Hematopoietic multipotent progenitor cell treated with erythropoietin and hydrocortisone succinate and interleukin-3 and kit ligand, for 8 days (in vitro differentiated cells): ENCODE measurements at places on chromosomes 16 and 17.

DNA sequence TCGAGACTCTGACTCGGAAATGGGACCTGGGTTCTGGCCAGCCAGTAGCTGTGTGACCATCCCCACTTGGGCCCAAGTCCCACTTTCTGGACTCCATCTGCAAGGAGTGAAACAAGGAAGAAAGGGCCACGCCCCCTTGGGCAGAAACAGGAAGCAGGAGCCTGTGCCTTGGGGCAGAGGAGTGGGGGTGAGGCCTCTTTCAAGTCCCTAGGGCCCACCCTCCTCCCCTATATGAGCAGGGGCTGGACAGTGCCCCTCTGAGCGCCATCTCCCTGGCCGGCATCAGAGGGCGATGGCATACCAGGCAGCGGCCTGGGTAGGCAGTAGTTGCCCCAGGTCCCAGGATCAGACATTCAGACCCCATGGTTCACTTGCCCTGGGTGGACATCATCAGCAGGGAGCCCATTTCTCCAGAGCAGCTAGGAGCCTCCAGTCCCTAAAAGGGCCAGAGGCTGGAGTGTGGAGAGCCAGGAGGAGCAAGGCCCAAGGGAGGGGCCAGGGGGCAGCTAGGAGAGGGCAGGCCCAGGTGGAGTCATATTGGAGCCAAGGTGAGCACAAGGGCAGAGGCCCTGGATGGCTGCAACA, 7.1 kb downstream of the BCAR1 start:
- no peak for DNase-seq

DNA sequence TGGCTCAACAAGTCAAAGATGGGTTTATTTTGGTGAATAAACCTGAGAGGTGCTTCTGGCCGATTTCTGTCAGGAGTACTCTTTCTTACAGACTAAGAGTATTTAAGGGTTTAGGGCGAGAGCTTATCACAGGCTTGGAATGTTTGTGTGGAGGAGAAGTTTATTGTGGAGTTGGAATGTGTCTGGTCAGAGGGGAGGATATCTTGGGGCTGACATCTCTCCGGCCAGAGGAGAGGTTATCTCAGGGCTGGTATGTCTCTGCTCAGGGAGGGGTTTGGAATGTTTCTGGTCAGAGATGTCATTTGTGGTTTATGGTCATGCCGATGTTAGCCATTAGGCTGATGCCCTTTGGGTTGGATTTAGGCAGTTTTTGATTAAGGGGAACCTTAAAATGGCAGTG, 236.4 kb upstream of the EEF2KMT start:
- DNase-seq = no peak

DNA sequence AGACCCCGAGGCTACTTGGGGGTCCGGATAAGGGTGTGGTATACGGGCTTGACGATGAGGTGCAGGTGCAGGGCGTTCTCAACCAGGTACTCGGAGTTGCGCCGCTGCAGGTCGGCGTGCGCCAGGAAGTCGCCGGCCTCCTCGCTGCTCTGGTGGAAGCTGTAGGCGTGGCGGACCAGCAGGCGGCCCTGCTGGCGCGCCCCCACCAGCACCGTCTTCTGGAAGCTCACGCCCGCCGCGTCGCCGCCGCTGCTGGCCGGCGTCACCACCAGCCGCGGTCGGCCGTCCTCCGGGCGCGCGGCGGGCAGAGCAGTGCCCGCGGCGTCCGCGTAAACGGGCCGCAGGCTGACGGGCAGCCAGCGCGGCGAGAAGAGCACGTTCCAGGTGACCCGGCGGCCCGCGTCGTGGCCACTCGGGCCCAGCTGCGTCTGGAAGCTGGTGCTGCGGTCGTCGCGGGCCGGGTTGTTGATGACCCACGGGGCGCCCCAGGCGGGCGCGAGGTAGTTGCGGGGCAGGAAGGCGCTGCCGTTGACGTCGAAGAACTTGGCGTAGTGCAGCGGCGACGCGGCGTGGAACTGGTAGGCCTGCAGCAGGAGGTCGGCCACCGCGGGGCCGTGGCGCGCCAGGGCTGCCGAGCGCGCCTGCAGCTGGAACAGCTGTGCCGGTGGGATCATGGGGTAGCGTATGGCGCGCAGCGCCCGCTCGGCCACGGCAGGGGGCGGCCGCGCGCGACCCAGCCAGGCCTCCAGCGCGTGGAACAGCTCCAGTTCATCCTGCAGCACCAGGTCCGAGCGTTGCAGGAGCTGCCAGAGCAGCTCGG, 4.8 kb downstream of the BTBD17 start:
- DNase-seq = peak; percentile 22

DNA sequence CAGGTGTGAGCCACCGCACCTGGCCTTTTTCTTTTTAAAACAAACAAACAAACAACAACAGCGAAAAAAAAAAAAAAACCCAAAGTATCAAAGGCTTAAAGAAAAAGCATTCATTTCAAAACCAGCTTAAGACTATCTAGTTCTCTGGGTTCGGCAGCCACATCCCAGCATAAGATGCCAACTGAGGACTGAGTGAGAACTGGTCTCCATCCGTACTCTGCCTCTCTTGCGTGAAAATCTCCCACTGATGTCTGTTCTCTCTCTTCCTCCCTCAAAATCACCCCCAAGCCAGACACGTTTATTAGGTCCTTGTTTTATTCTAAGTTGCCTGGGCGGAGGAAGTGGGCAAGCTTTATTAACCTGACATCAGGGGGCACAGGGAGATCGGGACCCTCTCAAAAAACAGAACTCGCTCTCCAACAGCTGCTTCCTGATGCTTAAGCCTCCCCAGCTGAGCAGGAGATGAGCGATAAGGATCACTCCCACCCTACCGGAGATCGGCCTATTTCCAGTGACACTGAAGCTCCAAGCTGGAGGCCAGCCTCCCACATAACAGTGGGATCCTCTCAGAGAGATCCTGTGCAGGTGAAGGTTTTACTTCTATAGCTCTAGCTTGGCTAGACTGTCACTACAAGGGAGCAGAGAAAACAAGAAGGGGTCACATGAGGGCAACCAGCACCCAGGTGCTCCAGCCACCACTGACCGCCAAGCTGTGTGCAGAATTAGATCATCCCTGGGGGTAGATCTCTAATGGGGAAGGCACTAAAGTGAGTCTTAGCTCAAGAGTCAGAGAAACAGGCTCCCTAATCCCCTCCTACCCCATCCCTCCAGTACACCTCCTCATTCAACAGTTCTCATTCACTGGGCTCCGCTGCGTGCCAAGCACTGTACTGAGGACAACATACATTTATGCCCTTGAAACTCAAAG, 13.6 kb downstream of the CDC42EP4 start:
- DNase-seq = no peak

GRCh38 chr17:63039342-63039741, 73.3 kb downstream of the TANC2 start:
- DNase-seq = no peak

GRCh38 chr16:56608876-56609462, 585 bp downstream of the MT2A start:
- no peak for DNase-seq

DNA sequence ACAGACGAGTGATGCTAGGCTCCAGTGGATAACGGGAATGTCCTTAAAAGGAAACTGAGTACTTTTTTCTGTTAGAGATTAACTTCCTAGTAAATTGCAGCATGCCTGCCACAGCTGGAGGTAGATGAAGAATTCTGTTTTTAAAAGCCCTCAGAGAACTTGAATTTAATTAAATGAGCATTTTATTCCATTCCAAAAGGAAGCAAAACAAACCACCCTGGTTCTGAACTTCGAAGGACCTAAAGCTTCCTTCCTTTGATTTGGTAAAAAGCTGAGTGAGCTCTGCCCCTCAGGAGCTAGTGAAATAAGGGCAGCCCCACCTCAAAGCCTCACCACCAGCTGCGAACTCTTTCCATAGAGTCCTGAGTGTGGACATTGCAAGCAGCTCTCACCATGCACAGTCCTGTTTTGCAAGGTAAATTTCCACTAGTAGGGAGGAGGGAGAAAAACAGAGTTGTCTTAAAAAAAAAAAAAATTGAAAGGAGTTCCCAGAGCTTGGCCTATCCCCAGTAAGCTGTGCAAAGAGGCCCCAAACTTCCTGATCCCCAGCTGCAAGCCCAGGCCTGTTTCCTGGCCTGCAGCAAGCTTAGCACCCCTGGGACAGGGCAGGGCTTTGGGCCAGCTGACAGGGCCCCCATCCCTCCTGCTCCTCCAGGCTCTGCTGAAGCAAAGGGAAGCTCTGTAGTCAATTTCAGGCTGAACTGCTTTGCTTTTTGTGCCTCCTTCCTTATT, 11.2 kb downstream of the CHD9NB start:
- no peak for DNase-seq

DNA sequence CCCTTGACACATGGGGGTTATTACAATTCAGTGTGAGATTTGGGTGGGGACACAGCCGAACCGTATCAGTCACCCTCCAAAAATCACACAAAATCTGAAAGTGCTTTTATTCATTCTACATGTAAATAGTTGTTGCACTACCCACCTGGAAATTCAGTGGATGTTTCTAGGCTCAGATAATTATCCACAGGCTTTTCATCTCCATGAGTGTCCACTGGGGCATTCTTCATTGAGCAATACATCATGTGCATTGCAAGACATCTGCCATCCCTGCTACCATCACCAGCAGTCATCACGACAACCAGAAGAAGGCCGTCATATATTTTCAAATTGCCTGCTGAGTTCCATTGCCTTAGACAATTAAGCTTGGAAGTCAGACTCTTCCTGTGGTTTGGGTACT, 330.8 kb downstream of the WWOX start:
- DNase-seq = no peak

DNA sequence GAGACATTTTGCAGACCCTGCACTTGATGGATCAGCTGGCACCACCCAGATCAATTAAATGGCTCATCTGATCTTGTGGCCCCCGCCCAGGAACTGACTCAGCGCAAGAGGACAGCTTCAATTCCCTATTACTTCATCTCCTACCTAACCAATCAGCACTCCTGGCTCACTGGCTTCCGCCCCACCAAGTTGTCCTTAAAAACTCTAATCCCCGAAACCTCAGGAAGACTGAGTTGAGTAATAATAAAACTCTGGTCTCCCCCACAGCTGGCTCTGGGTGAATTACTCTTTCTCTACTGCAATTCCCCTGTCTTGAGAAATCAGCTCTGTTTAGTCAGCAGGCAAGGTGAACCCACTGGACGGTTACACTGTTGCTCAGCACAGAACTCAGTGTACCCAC, 23.6 kb downstream of the SPPL2C start:
- no peak for DNase-seq

GRCh38 chr16:81499576-81500380, 55.2 kb downstream of the CMIP start:
- DNase-seq = no peak

- peak; percentile 86 for DNase-seq
These were observed 186.7 kb downstream of the MSI2 start for GRCh38 chr17:57442914-57443571.

GRCh38 chr16:85209526-85210121, 97.4 kb upstream of the CIBAR2 start:
- no peak for DNase-seq

- DNase-seq = no peak
These were observed 46.0 kb downstream of the HNF1B start for GRCh38 chr17:37698911-37699255.

GRCh38 chr16:49365711-49366509, 7.7 kb upstream of the C16orf78 start:
- DNase-seq = no peak

DNA sequence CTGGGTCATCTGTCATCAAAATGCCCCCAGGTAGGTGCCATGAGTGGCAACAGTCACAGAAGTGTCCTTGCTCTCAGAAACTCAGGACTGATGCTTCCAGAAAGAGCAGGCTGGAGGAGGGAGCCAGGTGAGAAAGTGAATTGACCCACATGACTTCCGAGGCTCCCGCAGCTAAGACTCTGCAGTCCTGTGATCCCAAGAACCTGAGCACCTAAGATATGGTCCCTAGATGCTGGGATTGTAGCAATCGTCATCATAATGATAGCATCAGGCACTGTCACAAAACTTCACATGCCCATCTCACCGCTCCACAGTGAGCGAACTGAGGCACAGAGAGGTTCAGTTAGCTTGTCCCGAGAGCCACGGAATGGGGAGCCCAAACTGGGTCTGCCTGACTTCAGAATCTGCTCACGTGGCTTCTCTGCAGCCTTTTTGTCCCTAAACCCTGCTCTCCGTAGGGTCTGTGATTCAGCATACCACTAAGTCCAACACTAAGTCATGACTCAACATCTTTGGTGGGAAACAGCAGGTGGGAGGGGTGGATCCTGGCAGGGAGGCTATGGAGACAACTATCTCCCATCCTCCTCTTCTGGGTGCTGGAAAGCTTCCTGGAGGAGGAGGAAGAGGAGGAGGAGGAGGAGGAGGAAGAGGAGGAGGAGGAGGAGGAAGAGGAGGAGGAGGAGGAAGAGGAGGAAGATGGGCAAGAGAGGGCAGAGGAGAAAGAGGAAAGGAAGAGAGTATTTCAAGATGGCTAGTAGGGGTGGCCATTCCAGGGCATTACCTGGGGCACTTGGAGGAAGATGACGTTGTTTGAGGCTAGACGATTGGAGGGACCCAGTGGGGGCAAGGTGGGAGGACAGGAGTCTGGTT, 55.5 kb upstream of the DLX4 start:
- DNase-seq = no peak

DNA sequence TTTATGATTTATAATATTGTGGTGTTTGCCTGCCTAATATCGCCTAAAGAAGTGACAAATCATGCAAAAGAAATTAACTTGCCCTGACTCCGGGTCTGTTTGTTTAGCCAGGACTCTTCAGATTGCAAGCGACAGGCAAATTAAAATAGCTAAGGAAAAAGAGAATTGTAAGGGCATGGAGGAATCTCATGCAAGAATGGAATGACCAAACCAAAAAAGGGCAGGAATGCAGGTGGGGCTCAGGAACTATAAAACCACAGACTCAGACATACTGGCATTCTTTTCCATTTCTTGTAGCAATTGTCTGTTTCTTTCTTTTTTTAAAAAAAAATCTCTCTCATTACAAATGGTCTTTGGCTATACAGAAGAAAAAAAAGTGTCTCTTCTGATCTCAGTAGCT, 188.1 kb upstream of the XYLT1 start:
- DNase-seq = no peak

DNA sequence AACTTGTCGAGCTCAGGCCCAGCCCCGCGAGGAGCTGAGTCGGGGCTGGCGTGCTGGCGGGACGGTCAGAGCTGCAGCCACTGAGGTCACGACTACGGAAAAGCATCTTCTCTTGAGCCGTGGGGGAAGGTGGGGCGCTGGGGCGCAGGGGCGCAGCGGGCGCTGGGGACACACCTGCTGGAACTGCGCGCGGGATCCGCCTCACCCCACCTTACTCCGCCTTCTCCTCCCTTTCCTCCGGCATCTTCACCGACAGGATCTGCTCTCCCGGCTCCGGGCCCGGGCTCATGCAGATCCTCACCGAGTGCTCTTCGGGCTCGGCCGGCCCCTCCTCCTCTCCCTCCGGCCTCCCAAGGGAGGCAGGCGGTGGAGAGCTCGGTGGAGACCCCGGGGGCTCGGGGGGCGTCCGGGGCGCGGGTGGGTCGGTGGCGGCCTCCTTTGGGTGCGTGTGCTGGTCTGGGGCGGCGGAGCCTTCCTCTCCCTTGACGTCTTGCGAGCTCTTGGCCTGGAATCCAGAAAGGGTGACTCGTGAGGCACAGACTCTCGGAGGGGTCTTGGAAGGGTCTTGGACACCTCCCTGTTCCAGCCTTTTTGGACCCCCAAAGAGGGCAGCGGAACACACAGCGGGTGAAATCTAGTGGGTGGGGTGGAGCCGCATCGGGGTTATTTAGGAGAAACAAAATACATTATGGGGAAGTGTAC, 81.8 kb upstream of the KIFC3 start:
- DNase-seq = no peak
